Vagina (tissue), 2 donors: ENCODE measurements at places on chromosomes 6 and 20.

GRCh38 chr20:18440403-18440802 lies 26.4 kb downstream of the DZANK1 start:
- no peak for DNase-seq

DNA sequence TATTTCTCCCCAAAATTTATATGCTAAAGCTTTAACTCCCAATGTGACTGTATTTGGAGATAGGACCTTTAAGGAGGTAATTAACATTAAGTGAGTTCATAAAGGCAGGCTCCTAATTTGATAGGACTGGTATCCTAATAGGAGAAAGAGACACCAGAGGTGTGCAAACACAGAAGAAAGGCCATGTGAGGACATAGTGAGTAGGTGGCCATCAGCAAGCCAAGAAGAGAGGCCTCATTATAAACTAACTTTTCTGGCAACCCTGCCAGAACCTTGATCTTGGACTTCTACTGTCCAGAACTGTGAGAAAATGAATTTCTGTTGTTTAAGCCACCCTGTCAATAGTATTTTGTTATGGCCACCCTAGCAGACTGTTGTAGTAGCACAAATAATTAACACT lies 177.9 kb upstream of the FUT9 start:
- DNase-seq = no peak

DNA sequence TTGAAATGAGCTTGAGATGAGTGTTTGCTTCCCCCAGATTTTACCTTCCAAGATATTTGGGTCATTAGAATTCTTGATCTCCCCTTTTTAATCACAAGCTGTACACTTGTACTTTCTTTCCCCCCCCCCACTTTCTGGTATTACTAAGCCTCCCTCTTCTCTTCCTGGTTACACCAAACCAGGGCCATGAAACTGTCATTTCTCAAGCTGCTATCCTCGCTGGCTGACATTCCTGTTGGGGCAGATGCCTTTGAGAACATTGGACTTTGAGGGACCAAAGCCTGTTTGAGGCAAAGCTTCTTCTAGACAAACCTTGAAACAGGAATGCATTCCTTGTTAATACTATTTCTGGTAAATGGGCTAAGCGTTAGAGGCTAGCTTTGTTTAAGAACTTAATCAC lies 32.3 kb upstream of the MAP3K7 start:
- DNase-seq = no peak

DNA sequence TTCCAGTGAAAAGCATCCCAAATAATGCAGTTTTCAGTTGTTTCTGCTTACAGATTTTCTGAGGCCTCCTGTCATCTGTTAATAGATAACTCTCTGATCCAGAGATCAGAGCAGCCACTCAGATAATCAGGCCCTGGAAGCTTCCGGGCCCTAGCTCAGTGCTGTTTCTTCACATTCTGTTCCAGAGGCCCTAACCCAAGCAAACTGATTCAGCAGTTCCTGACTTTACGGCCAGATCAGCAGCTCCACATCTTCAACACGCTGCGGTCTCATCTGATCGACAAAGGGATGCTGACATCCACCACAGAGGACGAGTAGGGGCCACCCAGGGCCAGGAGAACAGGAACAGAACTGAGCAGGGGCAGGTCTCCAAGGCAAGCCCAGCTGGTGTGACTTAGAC lies 63.1 kb downstream of the CDS2 start:
- no peak for DNase-seq

DNA sequence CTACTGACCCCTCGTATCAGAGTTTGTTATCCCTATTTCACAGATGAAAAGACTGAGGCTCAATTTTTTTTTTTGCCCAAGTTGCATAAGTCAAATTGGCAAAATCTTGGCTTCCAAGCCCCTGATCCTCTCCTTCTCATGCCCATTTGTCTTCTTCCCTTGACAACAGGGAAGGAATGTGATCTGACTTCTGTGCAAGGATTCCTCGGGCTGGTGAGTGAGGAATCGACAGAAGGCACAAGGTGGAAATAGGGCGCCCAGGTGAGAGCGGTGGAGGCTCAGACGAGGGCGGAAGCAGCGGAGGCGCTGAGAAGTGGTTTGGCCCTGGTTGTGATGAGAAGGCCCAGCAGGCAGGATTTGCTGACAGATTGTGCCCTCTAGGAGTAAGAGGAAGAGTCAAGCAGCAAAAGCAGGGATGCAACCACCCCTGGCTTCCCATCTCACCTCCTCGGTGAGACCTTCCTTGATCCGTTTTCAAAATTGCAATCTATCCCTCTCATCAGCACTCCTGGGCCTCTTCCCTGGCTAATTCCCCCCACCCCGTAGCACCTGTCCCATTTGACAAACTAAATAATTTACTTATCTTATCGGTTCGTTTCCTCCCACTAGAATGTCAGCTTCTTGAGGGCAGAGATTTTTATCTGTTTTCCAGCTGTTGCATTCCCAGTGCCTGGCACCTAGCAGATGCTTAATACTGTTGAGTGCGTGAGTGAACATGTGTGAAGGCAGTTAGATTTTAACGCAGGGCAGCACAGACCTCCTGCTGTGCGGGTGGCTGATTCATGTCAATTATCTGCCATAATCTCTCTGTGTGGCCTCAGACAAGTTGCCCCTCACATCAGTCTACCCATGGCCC lies 3.7 kb upstream of the SIRPA start:
- no peak for DNase-seq

GRCh38 chr6:152416652-152417051 lies 220.5 kb downstream of the SYNE1 start:
- no peak for DNase-seq

GRCh38 chr20:31790401-31790800 lies 28.8 kb upstream of the MYLK2 start:
- DNase-seq = no peak

DNA sequence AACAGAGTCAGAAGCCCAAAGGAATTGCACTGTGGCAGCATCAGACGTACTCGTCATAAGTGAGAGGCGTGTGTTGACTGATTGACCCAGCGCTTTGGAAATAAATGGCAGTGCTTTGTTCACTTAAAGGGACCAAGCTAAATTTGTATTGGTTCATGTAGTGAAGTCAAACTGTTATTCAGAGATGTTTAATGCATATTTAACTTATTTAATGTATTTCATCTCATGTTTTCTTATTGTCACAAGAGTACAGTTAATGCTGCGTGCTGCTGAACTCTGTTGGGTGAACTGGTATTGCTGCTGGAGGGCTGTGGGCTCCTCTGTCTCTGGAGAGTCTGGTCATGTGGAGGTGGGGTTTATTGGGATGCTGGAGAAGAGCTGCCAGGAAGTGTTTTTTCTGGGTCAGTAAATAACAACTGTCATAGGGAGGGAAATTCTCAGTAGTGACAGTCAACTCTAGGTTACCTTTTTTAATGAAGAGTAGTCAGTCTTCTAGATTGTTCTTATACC lies 55.8 kb downstream of the VAPB start:
- DNase-seq = no peak

- no peak for DNase-seq
Observed at GRCh38 chr6:3296078-3296477, 37.3 kb downstream of the PSMG4 start.

DNA sequence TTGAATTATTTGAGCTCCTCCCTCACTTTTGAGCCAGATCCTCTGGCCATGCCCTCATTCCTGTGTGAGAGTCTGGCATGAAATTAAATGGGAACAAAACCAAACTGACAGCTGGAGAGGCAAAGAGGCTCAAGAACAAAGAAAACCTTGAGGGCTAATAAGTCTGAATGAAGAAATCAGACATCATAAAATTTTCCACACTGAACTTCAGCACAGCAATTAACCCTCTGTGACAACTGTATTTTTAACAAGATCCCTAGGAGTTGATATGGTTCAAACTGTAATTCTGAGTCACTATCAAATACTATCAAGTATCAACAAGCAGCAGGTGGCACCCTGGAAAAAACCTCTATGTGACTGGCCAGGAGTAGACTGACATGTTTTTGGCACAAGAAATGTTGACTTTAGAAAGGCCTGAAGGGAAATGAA lies 109.4 kb upstream of the EMILIN3 start:
- no peak for DNase-seq

DNA sequence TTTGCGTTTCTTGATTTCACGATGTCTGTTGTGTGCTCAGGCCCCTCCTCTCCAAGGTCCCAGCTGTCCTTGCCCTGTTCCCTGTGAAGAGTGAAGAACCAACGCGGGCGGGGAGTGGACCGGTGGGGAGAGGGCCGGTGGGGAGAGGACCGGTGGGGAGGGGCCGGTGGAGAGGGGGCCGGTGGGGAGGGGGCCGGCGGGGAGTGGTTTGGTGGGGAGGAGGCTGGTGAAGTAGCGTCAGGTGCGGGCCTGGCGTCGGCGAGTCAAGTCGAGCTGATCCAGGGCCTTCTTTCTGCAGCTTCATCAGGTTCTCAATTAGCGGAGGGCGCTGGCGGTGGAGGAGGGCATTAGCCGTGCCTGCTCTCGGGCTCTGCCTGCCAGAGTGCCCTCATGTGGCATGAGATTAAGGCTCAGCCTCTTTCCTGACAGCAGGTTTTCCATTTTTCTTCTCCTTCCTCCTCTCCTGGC lies 21.2 kb upstream of the BHLHE23 start:
- DNase-seq = no peak

- no peak for DNase-seq
Observed at GRCh38 chr6:9126878-9127560, 691.7 kb upstream of the SLC35B3 start.

GRCh38 chr6:68868646-68869045 lies 233.6 kb downstream of the ADGRB3 start:
- DNase-seq = no peak

- no peak for DNase-seq
Observed at GRCh38 chr20:47396762-47397476, 40.4 kb upstream of the ZMYND8 start.

DNA sequence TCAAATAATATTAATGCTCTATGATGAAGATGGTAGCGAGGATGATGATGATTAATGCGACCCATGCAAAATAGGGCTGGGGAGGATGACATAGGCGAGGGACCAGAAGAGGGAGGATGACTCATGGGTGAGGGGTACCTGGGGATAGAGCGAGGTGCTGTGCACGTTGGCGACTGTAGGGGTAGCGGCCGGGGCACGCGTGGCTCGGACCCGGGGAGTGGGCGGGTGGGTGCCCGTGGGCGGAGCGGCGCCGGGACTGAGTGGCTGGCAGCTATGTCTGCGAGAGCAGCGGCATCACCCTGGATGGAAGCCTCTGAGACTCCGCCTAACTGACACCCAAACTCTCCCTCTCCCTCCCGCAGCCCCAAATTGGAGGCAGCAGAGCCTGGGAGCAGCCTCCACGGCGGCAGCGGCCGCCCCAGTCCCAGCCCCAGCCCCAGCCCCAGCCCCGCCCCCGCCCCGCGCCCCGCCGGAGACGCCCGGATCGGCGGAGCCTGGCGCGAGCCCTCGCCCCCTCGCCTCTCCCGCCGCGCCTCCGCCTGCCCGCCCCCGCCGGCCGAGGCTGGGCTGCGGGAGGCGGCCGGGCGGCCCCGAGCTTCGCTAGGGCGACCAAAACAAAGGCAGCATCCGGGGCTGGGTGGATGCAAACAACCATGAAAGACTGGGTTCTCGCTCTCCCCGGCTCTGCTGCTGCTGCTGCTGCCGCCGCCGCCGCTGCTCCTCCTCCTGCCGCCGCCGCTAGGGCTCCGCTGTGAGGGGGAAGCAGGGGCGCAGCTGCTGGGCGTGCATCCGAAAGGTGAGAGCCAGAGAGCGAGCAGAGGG lies at the start of gene RIMS1:
TSS of gene RIMS1 (plus strand) at position 367 of the 822 bp plus-strand sequence. CDS start 474 bp downstream, outside the sequence.
- DNase-seq = no peak

- DNase-seq = no peak
Observed at GRCh38 chr6:3797231-3798054, 45.9 kb upstream of the PXDC1 start.

DNA sequence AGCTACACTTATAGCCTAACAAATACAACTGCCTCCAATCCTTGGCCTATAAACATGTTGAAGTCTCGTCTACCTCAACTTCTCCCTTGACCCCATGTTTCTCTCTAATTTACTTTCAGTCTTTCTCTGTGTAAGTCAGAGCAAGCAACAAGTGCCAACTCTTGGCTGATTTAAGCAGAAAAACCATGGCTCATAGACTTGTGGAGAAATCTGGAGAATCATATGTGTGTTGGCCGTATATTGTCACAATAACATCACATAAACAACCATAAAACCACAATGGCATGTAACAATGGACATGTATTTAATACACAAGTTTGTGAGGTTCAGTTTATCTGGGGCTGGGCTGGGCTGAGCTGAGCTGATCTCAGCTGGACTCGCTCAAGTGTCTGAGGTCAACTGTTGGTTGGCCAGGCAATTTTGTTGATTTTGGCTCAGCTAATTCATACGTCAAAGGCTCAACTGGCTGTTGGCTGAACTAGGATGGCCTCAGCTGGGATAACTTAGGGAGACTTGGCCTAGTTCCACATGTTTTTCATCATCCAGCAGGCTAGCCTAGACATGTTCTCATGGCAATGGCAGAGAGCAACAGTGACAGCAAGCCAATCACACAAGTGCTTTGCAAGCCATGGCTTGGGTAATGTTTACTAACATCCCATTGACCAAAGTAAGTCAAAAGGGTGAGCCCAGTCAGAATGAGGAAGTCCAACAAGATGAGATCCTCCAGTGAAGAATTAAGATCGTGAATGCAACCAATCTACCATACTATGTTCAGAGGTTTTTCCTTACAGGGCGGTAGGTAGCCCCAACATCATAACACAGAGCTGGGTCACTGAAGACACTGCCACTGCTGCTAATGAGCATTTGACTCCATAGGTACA lies 12.9 kb upstream of the TBC1D22B start:
- DNase-seq = peak; percentile 99

GRCh38 chr6:28003661-28004060 lies 46.6 kb downstream of the OR2B6 start:
- DNase-seq = no peak

- no peak for DNase-seq
Observed at GRCh38 chr6:161152527-161152862, 121.4 kb downstream of the AGPAT4 start.

DNA sequence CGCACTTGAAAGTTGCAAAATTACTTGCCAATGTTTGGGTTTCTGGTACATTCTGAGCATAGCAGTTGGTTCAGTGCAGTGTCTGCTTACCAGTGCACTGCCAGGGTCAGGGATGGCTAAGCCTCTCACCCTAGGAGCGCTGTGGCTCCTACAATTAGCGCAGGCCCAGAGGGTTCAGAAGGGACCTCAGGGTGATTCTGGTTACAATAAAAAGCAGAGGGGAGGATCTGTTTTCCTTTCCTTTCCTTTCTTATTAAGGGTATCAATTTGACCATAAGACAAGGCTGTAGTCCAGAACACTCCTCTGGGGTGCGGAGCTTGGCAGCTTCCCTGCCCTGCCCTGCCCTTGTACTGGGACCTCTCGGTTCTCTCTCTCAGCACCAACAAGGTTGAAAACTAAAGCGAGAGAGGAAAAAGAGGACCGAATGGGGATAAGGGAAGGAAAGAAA lies 2.6 kb downstream of the MAFB start:
- no peak for DNase-seq
